ENCODE measurements at places on chromosomes 13 and 19.

DNA sequence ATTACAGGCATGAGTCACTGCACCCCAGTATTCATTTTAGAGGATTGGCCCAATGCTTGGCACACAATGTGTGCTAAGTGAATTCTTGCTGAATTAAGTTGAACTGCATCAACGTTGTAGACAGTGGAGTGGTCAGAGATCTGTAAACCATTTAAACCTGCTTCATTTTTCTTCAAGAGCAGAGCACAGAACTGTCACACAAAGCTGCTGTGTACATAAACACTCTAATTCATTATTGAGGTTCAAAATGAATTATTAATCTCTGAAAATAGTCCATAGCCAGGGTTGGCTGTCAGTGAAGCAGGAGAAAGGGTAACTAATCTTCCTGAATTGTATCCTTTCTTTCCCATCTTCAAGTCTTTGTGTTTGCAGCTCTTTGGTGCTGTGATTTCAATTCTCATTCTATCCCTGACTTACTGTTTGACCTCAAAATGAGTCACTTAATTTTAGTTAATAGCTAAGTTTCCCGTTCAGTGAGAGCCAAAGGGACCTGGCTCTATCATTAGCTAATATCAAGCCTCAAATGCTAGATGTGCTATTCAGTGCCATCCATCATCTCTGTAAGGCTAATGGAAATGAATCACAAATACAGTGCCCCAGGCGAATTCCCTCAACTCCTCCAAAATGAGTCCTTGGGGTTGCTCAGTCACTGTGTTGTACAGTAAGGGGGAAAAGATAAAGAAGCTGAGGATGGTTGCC is 77.0 kb upstream of the TSC22D1 start:
- DNase-seq: peak; percentile 34

DNA sequence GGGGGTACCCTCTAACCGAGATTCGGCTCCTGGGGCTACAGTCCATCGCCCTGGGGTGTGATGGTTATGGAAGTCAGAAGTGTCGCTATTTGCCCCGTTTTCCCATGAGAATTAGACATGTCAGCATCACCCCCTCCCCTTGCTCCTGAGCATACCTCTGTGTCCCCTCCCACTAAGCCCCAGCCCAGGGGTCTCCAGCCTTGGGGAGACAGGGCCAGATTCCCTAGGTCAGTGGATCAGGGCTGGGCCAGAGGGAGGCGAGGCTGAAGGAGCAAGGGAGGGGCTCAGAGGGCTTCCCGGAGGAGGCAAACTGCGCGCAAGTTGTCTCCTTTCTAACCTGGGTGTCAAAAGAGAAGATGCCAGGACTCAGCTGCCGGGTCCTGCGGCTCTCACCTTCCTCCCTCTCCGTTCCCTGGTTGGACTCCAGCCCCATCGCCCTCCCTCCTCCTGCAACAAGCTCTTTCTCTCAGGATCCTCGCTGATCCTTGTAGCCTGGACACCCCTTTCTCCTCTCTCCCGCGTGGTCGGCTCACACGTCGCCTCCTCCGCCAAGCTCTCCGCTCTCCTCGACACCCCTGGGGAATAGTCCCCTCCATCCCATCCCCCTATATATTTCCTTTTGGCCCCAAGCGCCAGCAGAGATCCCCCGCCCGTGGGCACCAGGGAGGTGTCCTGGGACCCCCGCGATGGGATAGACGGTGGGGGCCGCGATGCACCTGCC is 459 bp upstream of the TMEM59L start:
- DNase-seq: no peak

DNA sequence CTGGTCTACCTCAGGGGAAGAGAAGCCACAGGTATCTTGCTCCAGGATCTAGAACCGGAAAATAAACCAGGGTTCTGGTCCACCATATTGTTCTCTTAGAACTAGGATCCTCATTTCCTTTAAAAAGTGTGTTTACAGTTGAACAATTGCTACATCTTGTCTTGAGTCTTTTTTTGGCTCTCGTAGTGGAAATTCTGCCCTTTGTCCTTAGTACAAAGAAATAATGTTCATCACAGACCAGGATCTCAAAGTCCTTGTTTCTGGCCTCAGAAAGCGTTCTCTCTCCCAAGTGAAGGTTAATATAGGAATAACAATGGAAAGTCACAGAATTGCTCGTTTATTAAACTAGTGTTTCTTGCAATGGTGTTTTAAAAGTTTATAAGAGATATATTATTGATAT is 20.8 kb downstream of the KLF2 start:
- DNase-seq: no peak

DNA sequence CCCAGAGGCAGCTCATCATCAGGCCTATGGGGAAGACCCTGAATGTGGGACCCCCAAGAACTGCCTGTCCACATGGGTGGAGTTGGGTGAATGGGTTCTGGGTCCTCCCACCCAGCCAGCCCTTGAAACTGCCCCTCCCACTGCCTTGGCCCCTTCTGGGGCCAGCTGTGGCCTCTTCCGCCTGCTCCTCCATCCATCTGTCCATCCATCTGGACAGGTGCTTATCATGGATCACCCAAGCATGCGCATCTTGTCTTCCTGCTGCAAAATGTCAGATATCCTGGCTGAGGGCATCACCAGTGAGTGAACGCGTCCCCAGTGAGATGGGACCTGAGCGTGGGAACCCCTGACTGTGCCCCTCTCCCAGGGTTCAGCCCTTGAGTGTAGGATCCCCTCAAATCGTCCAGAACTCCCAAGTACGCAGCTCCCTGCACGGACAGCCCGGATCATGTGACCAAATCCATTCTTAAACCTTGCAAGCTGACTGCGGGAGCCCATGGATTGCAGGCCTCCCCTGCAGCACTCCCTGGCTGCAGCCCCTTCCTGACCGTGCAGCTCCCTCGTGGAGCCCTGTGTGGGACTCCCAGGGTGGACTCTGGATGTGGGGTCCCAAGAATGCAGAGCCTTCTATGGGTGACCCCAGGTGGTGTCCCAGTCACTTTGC is 2.0 kb downstream of the STXBP2 start:
- no peak for DNase-seq

- DNase-seq: no peak
Measured at GRCh38 chr13:98225036-98225940, 48.2 kb upstream of the RNF113B start.

DNA sequence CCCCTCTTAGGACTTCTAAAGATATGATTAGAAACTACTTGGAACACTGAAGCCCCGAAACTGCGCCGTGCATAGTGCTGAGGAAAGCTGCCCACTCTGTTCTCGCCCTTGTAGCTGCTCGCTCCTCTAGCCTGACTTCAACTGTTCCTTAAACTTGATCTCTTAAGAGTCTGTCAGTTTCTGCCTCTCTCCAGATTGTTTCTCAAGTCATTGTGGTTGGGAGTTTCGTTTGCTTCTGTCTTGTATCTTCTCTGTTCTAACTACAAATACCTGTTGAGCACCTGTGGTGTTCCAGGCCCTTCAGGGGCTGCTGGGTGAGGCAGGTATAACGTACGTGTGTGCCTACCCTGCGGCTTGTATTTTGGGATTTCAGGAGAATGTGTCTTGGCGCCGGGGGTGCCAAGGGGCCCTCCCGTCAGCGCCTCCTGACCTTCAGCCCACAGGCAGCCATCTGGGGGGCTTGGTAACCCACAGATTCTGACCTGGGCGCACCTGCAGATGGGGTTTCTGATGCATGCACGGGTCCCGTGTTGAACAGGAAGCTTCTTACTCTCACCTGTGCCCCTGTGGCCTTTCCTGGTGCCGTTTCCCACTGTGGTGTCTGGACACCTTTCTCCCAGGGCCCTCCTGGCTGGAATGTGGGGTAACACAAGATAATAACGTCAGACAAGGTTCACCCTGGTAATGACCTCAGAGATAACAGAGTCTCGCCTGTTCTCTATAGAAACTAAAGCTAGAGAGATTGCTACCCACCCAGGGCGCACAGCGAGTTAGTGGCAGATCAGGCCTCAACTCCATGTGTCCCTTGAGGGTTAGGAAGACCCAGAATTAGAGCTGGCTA is 17.2 kb upstream of the DCUN1D2 start:
- no peak for DNase-seq

- DNase-seq: no peak
Measured at GRCh38 chr13:27524981-27525975, 74.9 kb upstream of the MTIF3 start.

GRCh38 chr19:56973713-56974555 is 133.4 kb upstream of the PEG3 start:
- DNase-seq: no peak

DNA sequence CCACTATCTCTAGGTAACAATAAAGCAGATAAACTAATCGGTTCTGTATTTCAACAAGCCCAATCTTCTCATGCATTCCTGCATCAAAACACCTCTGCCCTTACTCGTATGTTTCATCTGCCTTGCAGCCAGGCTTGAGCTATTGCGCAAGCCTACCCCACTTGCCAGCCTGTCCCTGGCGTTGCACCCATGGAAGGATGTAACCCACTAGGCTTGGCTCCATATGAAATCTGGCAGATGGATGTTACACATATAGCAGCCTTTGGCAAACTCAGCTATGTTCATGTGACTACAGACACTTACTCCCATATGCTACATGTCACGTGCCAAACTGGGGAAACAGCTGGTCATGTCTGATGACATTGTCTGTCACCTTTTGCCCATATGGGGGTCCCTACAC is 11.9 kb upstream of the ZNF549 start:
- no peak for DNase-seq

GRCh38 chr13:79915114-79915811 is 425.7 kb downstream of the SPRY2 start:
- DNase-seq: peak; percentile 64

GRCh38 chr19:40314656-40315055 is 29.5 kb upstream of the AKT2 start:
- no peak for DNase-seq

DNA sequence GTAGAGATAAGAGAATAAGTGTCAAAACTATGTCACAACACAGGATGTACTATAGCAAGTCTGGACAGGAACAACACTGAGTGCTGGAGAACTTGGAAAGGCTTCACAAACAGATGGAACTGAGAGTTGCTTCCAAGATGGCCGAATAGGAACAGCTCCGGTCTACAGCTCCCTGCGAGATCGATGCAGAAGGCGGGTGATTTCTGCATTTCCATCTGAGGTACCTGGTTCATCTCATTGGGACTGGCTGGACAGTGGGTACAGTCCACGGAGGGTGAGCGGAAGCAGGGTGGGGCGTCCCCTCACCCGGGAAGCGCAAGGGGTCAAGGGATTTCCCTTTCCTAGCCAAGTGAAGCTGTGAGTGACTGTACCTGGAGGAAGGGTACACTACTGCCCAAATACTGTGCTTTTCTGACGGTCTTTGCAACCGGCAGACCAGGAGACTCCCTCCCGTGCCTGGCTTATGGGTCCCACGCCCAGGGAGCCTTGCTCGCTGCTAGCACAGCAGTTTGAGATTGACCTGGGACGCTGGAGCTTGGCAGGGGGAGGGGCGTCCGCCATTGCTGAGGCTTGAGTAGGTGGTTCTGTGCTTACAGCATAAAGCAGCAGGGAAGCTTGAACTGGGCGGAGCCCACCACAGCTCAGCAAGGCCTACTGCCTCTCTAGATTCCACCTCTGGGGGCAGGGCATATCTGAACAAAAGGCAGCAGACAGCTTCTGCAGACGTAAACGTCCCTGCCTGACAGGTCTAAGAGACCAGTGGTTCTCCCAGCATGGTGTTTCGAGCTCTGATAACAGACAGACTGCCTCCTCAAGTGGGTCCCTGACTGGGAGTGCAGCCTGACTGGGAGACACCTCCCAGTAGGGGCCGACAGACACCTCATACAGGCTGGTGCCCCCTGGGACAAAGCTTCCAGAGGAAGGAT is 46.0 kb downstream of the USP12 start:
- no peak for DNase-seq

- no peak for DNase-seq
Measured at GRCh38 chr13:50990065-50990817, 80.7 kb downstream of the RNASEH2B start.

Data from fibroblast of skin of abdomen (primary cell).